ENCODE measurements at places on chromosomes 1 and 21. TPM values are rescaled to one million over a fixed set of nuclear protein-coding genes. Genes with fewer than 3 reads are reported as not detected.

DNA sequence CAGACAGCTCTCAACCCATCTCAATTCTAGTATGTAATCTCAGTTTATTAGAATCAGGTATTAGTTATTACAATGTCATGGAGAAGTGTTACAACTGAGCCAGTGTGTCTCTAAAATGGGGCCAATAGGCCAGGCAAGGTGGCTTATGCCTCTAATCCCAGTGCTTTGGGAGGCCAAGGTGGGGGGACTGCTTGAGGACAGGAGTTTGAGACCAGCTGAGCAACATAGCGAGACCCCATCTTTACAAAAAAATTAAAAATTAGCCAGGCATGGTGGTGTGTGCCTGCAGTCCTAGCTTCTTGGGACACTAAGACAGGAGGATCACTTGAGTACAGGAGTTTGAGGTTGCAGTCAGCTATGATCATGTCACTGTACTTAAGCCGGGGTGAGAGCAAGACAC lies 104.9 kb downstream of the BCAR3 start:
- H3K36me3 ChIP-seq = peaks cover 57% of the 10 kb centered on the region
- no peak overlapping the region for H3K27ac ChIP-seq
- H3K4me1 ChIP-seq = peaks cover 10% of the 10 kb centered on the region
- H3K27me3 ChIP-seq = no peaks in the 10 kb centered on the region
- H3K4me3 ChIP-seq = no peak overlapping the region

The CCDC185 gene
- not detected for total RNA-seq

DNA sequence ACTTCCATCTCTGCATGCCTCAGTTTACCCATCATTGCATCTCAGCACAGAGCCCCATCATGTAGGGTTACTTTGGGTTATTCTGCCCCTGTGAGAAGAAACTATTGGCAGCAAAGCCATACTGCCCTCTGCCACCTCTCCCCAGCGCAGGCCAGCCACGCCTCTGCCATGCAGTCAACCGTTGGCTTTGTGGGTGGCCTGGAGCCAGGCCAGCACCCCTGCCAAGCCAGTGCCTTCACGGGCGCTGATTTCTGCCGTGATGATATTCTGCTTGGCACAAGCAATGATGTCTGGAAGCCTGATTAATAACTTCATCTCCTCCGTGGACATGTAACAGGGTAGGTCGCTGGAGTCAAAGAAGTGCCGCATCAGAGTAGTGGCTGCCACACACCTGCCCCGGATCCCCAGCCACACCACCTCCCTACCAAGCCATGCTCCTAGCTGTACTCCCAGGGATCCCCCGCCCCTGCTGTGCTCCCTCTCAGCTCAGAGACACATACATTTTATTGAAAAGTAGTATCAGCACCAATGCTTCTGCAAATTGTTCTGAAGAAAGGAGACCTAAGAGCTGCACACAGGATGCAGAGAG lies 15.0 kb upstream of the CEP85 start:
- no peak overlapping the region for H3K27ac ChIP-seq
- H3K4me3 ChIP-seq = no peak overlapping the region
- H3K27me3 ChIP-seq = peaks cover 5% of the 10 kb centered on the region
- H3K4me1 ChIP-seq = no peaks in the 10 kb centered on the region

The PLA2G2A gene
- total RNA-seq = 19.7 TPM

Data from upper lobe of right lung (tissue), 1 donor.